ENCODE measurements at places on chromosomes 6 and 20.

- DNase-seq: no peak
These were observed 48.5 kb upstream of the EDN1 start for GRCh38 chr6:12241493-12242175.

DNA sequence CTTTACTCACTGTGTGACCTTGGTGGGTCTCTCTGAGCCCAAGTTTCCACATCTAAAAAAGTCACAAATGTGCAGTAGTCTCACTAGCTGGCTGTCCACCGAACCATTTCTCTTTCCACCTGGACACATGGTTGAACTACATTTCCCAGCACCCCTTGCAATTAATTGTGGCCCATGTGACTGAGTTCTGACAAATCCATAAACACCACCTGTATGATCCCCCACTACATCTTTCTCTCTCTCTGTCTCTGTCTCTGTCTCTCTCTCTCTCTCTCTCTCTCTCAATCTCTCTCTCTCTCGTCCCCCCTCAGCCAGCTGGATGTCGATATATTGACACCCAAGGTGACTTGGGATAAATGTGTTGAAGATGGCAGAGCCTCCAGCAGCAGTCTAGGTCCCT lies 42.8 kb downstream of the SNHG17 start:
- no peak for DNase-seq

GRCh38 chr6:157273756-157274470 lies 49.4 kb downstream of the TMEM242 start:
- DNase-seq: no peak

DNA sequence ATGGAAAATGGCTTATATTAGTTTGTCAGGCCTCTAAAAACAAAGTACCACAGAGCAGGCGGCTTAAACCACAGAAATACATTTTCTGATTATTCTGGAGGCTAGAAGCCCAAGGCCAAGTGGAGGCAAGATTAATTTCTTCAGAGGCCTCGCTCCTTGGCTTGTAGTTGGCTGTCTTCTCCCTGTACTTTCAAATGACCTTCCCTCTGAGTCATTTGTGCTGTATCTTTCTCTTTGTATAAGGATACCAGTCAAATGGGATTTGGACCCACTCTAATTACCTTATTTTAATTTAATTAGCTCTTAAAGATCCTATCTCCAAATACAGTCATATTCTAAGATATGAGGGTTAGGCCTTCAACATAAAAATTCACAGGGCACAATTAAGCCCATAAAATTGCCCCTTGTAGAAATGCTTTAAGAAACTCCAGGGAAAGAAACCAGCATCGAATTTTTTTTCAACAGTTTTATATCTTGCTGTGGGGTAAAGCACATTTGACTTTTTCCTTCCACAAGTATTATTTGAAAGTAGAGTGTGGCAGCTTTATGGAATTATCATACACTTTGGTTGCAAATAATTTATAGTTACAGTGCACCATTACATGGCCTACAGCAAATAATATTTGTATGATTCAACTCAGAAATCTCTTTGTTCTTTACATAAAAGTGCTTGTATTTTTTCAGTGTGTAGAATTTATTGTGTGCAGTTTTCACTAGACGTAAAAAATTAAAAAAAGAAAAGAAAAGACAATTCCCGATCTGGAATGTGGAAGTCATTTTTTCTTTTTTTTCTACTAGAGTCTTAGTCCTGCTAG lies 706.1 kb downstream of the KIF16B start:
- DNase-seq: no peak

GRCh38 chr6:16285467-16286150 lies 47.2 kb downstream of the GMPR start:
- no peak for DNase-seq

GRCh38 chr6:45002390-45003105 lies 325.6 kb upstream of the RUNX2 start:
- no peak for DNase-seq

DNA sequence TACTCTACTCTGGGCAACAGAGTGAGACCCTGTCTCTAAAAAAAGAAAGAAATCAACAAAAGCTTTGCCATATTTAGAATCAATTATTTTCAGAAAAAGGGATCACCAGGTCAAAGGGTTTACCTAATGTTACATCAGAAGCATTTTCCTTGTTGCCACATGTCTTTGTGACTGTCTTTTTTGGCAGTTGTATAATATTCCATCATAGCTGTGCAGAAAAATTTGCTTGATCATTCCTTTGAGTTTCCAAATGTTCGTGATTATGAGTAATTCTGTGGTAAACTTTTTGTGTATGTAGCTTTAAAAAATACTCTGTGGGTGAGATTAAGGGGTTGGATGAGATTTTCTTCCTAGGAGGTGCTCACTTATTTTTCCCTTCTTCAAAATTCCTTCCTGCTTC lies 26.4 kb downstream of the PNPLA1 start:
- DNase-seq: no peak

DNA sequence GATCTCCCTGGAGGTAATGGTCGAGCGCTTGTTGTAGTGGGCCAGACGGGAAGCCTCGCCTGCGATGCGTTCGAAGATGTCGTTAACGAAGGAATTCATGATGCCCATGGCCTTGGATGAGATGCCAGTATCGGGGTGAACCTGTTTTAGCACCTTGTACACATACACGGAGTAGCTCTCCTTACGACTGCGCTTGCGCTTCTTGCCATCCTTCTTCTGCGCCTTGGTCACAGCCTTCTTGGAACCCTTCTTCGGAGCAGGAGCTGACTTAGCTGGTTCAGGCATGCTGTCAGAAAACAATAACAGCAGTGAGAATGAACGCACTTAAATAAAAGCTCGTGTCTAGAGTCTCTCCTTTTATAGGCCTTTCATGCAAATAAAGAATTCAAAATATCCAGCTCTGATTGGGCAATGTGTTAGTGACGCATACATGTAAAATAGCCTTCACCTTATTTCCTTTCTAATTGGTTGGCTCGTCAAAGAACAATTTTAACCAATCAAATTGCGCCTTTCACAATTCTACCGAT lies 129.2 kb downstream of the HFE start:
- DNase-seq: peak; percentile 95

DNA sequence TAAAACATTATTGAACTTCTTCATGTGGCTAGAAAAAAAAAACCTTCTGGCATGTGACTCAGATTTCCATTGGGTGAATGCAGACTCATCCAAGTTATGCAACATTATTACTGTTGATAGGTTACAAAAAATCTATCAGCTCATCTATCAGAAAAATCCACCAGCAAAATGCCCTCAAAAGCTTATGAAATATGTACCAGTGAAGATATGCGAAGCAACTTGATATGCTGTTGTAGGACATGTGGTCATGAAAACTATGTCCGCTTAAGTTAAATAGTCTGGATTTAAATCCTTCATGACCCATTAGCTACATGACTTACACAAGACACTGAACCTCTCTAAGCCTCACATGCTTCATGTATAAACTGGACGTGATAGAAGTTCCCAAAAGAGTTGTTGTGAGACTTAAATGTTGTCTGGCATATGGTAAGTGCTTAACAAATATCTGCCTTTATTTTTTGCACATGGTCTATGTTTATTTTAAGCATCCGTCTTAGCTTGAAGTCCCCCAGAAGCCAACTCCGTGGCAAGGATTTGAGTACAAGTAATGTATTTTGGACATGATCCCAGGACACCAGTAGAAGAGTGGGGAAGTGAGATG lies 12.5 kb upstream of the BFSP1 start:
- no peak for DNase-seq

DNA sequence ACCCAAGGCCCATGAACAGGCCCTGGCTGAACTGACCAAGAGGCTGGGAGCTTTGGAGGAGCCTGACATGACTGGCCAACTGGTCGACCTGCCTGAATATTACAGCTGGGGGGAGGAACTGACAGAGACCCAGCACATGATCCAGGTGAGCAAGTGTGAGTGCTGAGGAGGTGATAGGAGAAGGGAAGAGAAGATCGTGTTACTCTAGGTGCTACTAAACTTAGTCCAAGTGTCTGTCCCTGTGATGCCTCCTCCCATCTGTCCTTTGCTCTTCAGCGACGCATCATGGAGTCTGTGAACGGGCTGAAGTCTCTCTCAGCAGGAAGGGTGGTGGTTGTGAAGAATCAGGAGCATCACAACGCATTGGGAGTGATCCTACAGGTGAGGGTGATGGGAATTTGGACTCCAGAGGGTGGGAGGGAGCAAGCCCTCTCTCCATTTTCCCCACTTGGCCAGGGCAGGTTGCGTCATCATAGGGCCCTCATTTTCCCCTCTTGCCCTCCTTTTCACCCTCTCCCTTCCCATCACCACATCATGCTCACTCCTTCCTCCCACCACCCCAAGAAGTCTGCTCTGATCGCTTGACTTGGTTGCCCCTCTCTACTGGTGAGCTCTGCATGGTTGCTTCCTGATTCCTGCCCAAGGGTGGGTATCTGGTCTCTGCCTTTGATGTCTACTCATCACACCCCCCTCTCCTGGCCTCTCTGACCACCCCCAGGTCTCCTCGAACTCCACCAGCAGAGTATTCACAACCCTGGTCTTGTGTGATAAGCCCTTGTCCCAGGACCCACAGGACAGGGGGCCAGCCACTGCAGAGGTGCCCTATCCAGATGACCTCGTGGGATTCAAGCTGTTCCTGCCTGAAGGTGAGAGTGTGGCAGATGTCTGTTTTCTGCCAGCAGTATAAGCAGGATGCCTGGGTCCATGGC lies 4.7 kb downstream of the DXO start:
- DNase-seq: no peak

GRCh38 chr6:100132005-100132404 lies 138.0 kb upstream of the MCHR2 start:
- DNase-seq: no peak

Measured in amniotic stem cell (primary cell).